HL-60 (cell line): ENCODE measurements at places on chromosomes 1 and 21.
A peak's percentile ranks its signal among the peaks of the same experiment; 100 is the strongest.

- DNase-seq: peak; percentile 98
Measured at GRCh38 chr1:156212833-156213643, at the start of gene PMF1. Gene PMF1, plus strand, starts transcription at chr1:156213007. Its CDS starts 9 bp downstream, at chr1:156213016.

DNA sequence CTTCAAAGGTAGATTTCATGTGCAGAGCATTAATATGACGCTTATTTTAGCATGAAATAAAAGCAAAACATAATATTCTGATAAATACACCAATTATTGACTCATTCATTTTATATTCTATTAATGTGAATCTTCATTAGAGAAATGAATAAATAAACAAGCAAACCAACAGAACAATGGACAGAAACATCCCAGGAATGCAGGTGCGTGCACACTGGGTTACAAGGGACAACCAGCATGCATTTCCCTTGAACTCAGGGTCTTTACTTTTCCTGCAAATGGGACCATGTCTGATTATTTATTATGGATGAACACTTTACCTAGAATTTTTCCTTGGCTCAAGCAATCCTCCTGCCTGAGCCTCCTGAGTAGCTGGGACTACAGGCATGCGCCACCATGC is 13.5 kb downstream of the LRRC53 start:
- no peak for DNase-seq

- no peak for DNase-seq
Measured at GRCh38 chr1:206021626-206022365, 1.9 kb downstream of the CTSE start.

GRCh38 chr1:227947676-227948492 is at the start of gene WNT9A:
Gene WNT9A, minus strand, starts transcription at chr1:227947932. Its CDS starts 45 bp downstream, at chr1:227947887.
- DNase-seq: no peak

DNA sequence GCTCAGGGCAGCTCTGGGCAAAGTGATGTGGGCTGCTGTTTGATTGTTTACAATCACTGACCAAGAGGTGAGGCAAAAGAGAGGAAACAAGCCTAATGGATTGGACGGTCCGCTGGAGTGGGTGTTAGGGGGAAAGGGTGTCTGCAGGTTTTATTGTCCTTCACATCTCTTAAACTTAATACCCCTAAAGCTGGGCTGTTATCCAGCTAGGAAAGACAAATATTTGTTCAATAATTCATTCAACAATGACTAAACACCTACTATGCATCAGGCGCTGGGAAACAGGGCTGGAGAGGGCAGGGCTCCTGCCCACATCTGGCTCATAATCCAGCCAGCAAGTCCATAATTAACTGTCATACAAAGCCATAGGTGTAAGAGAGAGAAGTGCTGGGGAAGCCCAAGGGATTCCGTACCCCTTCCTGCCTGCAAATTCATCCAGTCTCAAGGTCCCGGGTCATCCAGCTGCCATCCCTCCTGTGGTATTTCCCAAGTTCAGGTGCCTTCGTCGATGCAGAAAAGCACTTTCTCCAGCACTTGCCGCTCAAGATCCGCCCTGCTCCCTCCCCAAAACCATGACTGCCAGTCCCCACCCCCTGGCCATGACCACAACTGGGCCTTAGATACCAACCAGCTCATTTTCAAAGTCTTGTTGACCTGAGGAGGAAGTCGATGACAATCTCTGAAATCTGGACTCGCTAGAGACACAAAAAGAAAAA is 10.7 kb downstream of the TMEM63A start:
- no peak for DNase-seq

GRCh38 chr1:173049322-173049633 is 1.5 kb downstream of the TNFSF18 start:
- no peak for DNase-seq

GRCh38 chr21:30233228-30234020 is 17.5 kb upstream of the CLDN8 start:
- DNase-seq: no peak

- DNase-seq: no peak
Measured at GRCh38 chr1:180407051-180407450, 95.3 kb downstream of the ACBD6 start.

DNA sequence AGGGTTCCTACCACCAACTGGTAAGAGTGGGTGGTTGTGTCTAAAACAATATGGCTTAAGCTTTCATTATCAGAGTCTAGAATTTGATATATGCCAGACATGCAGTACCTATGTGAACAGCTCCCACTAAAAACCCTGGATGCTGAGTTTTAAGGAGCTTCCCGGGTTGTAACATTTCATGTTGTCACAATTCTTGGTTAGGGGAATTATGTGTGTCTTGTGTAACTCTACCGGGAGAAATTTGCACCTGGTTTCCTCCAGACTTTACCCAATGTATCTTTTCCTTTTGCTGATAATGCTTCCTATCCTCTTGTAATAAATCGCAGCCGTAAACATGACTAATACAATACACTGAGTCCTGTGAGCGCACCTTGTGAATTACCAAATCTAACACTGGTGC is 48.3 kb downstream of the ARID4B start:
- no peak for DNase-seq

GRCh38 chr1:15616373-15617172 is 685 bp upstream of the DDI2 start:
- no peak for DNase-seq

- DNase-seq: no peak
Measured at GRCh38 chr21:39938086-39938625, 70.9 kb downstream of the PCP4 start.

DNA sequence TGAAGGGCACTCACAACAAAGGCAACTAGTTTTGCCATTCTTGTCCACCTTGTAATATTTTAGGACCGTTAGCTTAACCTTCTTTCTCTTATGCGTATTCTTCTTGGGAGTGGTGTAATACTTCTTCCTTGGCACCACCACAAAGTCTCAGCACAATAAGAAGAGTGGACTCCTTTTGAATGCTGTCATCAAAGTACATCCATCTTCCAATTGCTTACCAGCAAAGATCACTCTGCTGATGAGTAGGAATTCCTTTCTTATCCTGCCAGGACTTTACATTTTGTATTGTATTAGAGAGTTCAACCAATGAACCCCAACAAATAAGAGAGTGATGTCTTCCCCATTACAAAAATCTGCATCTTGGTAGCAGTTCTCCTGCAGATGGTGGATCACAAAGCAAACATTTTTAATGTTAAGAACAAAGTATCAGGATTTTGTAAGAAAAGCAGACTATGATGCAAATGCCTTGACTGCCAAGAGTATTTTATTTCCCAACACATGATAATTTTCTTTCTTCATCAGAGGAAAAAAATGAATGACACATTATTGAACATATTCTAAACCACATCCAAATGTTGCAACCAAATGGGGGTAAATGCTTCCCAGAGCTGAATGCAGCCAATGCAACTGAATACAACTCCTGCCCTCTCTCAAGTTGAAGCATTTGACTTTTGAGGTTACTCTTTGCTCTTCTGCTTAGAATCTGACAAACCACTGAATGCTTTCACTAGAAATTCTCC is 5.1 kb upstream of the ARNT start:
- DNase-seq: peak; percentile 91

DNA sequence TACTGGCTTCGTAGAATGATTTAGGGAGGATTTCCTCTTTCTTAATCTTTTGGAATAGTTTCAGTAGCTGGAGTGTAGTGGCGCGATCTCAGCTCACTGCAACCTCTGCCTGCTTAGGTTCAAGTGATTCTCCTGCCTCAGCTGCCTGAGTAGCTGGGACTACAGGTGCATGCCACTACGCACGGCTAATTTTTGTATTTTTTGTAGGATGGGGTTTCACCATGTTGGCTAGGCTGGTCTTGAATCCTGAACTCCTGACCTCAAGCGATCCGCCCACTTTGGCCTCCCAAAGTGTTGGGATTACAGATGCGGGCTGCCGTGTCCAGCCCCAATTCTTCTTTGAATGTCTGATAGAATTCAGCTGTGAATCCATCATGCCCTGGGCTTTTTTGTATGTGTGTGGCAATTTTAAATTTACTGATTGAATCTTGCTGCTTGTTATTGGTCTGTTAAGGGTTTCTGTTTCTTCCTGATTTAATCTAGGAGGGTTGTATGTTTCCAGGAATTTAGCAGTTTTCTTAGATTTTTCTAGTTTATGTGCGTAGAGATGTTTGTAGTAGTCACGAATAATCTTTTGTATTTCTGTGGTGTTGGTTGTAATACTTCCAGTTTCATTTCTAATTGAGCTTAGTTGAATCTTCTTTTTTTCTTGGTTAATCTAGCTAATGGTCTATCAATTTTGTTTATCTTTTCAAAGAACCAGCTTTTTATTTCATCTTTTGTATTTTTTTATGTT is 15.3 kb downstream of the MAN1C1 start:
- no peak for DNase-seq

GRCh38 chr1:92790867-92791266 is 6.0 kb upstream of the EVI5 start:
- DNase-seq: no peak

DNA sequence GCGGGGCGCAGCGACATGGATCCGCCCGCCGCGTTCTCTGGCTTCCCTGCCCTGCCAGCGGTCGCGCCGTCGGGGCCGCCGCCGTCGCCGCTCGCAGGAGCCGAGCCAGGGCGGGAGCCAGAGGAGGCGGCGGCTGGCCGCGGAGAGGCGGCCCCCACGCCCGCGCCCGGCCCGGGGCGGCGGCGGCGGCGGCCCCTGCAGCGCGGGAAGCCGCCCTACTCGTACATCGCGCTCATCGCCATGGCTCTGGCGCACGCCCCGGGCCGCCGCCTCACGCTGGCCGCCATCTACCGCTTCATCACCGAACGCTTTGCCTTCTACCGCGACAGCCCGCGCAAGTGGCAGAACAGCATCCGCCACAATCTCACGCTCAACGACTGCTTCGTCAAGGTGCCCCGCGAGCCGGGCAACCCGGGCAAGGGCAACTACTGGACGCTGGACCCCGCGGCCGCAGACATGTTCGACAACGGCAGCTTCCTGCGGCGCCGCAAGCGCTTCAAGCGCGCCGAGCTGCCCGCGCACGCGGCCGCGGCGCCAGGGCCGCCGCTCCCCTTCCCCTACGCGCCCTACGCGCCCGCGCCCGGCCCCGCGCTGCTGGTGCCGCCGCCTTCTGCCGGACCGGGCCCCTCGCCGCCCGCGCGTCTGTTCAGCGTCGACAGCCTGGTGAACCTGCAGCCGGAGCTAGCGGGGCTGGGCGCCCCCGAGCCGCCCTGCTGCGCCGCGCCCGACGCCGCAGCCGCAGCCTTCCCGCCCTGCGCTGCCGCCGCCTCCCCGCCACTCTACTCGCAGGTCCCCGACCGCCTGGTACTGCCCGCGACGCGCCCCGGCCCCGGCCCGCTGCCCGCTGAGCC is 459 bp downstream of the FOXE3 start:
- no peak for DNase-seq
